ENCODE measurements at places on chromosomes 6 and 20.
A peak's percentile ranks its signal among the peaks of the same experiment; 100 is the strongest.

- no peak for DNase-seq
These were observed 7.9 kb downstream of the PEX6 start for GRCh38 chr6:42970871-42971612.

DNA sequence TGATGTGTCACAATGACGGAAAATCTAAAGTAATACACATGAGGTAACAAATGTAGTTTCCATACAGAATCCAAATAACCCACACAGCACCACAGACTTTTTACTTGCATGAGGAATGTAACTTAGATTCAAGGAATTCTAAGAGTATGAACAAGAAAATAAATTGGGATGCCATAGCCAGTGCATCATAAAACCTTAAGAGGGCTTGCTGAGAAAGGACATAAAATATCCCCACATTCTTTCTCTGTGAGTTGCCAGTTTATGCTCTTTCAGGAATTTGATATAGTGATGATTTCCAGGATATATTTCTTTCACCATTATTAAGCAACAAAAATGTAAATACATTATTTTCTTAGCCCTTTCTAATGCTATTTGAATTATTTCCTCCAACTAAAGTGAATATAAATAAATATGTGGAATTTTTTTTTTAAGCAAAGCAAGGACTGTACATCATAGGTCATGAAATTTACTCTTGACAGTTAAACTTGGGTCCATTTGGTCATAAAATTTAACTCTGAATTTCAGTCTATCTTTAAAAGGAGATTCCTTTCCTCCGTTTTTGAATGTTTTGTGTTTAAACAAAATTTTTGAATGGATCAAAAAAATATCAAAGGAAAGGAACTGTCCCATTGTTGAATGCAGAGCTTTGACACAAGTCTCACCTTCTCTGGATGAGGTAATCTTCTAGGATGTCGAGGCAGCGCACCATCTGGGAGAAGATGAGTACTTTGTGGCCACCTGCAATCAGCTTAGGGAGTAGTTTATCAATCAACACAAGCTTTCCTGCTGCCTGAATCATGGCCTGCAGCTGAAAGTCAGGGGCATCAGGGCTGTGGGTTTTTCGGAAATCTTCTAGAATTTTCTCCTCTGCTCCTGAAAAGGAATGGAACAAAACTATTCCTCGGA is 116.3 kb upstream of the EMILIN3 start:
- no peak for DNase-seq

- DNase-seq = no peak
These were observed 65.8 kb upstream of the STMND1 start for GRCh38 chr6:17036065-17036393.

- no peak for DNase-seq
These were observed 31.2 kb downstream of the ZHX3 start for GRCh38 chr20:41286240-41286851.

GRCh38 chr6:167704396-167704901 is 122.3 kb upstream of the AFDN start:
- DNase-seq = no peak

DNA sequence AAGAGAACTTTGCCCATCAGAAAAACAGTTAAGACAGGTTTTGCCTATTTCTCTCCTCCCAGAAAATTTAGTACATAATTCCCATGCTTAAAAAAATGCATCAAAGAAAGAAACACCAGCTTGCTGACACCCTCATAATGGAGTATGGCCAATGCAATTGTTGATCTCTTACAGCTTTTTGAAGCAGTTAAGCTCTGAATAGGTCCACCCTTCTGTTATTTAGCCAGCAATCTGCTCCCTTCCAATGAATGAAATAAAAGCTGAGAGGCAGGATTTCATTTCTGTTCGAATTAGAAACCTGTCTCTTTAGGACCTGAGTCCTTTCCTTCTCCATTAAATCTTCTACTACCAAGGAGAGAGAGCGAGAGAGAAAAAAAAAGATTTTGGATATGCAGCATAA is 288.7 kb downstream of the RNF144B start:
- no peak for DNase-seq

DNA sequence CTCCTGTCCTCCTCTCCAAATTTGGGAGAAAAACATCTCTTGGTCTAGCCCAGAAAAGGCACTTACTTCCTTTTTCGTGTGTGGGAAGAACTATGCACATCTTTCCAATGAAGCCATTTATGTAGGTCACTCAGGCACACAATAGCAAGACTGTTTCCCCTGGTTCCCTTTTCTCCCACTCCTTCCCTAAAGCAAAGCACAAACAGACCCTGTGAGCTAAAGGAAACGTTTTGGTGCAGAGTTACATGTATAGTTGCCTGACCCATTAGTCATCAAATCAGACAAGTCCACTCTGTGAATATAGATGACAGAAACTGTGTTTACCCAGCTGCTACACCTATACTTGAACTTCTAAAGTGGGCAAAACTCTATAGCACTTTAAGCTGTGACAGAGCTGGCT is 474.6 kb downstream of the COL12A1 start:
- no peak for DNase-seq

DNA sequence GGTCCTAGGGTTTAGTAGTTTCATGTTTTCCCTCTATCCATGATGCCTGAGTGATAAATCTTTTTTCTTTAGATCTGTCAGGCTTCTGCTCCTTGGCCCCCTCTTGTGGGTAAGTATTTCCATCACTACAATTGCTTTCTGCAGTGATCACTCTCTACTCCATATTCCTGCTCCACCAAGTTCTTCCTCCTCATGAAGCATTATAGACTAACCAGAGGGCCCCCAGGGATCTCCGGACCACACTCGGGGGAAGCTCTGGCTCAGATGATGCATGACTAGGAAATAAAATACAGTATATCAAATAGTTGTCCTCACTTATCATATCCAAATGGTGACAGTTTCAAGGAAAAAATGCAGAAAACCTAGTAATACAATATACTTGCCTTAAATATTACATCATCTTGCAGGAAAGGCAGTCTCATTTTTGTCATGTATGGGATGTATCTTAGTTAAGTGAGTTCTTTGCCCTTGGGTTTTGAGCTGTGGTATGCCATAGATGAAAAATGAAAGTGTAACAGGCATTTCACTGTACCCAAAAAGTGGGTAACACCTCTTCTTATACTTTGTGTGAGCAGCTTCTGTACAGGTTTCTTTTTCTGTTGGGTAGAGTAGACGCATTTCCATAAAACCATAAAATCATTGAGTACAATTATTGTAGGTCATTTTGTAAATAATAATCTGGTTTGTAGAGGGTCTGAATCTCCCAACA is 200.9 kb upstream of the EYA4 start:
- peak; percentile 75 for DNase-seq

DNA sequence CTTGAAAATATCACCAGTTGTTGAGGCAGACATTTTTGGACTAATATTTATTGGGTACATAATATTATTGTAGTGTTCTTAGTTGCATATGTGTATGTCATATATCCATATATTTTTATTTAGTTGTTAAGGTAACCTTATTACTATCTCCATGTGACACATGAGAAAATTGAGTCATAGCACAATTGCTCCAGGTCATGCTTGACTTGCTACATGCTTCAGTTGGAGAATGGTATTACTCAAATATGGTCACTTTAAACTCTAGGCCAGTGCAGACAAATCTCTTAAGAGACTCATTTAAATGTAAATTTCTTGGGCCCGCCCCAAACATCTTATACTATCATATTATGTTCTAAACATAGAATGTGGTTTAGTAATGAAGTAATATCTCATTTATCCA is 246.1 kb downstream of the RIMS1 start:
- no peak for DNase-seq

DNA sequence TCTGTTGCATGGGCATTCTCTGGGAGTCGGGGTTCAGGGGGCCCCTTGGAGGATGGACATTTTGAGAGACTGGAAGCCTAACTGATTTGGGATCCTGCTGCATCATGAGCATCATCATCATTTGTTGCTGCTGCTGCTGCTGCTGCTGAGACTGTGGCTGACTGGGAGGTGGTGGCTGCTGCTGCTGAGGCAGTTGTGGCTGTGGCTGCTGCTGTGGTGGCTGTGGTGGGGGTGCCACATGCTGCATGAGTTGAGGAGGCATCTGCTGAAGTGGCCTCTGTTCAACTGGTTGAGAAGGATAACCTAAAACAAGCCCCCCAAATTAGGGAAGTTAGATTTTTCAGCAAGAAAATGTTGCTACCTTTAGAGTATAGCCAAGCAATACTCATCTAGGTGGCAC is 38.9 kb downstream of the TP53INP2 start:
- no peak for DNase-seq

DNA sequence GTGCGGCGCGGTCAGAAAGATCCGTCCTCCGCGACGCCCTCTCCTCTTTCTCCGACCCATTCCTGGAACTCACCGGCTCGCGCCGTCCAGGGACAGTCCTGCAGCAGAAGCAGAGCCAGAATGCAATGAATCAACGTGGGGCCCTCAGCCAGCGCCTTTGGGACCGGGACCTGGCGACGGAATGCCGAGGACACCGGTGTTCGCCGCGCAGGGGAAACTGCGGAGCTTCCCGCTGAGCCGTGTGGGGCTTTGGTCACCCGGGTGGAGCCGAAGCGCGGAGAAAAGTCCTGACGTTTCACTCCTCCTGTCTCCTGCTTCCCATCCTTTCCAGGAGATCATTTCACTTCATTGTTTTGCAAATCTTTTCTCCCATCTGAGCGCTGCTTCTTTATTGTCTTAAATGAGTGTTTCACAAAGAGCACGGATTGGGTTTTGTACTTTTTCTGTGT is 26.5 kb downstream of the ULBP1 start:
- DNase-seq = no peak

DNA sequence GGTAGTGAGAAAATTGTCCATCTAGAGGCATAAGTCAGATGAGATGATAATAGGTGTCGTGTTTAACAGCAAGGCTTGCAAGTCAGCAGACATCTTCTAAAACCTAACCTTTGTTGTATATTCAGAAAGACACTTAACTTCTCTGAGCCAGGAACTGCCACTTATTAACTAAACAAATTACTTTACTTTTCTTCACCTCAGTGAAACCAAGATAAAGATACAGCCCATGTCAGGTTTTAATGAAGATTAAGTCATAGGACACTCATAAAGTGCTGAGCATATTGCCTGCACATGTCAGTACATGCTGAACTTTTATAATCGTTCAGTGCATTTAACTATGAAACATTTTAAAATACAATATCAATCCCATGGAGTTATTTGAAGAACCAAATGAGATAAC is 286.8 kb downstream of the NKAIN2 start:
- no peak for DNase-seq

DNA sequence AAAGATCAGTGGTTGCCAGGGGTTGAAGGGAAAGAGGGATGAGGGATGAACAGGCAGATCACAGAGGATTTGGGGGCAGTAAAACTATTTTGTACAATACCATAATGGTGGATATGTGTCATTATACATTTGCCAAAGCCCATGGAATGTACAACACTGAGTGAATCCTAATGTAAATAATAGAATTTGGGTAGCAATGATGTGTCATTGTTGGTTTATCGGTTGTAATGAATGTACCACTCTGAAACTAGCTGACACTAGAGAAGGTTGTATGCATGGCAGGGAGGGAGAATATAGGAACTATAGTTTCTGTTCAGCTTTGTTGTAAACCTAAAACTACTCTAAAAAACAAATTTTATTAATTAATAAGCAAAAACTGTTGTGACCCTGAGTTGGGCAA is 17.8 kb upstream of the ASF1A start:
- DNase-seq = no peak

DNA sequence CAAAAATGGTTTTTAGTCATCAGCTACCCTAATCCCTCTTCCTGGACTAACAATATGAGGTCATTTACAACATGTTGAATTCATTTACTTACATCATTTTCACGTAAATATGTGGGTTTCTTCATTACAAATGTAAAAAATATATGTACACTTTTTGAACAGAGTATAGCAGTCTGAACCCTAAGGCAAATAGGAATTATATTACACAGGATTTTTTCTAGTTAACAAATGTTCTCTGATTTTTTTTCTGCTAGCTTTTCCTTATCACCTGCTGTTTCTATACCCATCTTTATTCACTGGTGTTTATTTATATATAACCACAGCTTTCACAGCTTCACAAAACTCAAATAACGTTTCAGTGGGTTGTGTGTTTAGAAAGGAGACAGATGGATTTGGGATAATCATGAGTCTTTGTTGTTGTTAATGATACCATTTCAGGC is 21.0 kb upstream of the CD2AP start:
- no peak for DNase-seq

GRCh38 chr6:107496892-107497684 is 7.2 kb downstream of the SOBP start:
- no peak for DNase-seq

GRCh38 chr20:1163105-1163504 is 21.7 kb downstream of the TMEM74B start:
- DNase-seq = no peak

DNA sequence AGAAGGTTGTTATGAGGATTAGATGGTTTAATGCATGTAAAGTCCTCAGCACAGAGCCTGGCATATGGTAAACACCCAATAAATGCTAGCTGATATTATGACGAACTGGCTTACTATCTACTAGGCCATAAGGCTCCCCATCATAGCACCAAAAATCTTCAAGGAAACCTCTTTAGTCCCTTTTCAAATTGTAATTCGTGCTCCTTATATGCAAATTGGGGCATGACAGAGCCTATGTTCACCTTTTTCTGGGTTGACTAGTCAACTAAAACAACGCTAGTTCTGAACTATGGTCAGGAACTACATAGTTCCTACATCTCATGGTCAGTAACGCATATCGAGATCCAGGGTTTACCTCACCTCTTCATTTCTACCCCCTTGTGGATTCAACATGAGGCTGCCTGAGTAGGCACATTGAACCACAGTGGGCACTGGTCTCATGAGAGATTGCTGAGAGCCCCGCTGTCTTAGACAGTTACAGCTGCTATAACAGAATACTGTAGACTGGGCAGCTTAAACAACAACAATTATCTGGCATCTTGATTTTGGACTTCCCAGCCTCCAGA is 97.2 kb upstream of the TNFAIP3 start:
- DNase-seq = no peak

All from SK-N-DZ (cell line).